ENCODE measurements at places on chromosomes 7 and 10.
A peak's percentile ranks its signal among the peaks of the same experiment; 100 is the strongest.

DNA sequence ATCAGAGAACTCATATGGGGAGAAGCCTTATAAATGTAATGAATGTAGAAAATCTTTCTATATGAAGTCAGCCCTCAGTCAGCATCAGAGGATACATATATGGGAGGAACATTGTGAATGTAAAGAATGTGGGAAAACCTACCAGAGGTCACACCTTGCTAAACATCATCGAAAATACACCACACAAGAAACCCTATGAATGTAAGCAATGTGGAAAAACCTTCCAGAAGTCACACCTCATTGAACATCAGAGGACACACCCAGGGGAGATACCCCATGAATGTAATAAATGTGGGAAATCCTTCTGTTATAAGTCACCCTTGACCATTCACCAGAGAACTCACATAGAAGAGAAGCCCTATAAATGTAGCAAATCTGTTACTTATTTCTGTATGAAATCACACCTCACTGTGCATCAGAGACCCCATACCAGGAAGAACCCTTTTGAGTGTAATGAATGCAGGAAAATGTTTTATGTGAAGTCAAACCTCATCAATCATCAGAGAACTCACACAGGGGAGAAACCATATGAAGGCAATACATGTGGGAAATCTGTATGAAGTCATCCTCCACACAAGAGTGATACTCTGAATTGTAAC is 30.8 kb downstream of the ZNF12 start:
- no peak for DNase-seq

DNA sequence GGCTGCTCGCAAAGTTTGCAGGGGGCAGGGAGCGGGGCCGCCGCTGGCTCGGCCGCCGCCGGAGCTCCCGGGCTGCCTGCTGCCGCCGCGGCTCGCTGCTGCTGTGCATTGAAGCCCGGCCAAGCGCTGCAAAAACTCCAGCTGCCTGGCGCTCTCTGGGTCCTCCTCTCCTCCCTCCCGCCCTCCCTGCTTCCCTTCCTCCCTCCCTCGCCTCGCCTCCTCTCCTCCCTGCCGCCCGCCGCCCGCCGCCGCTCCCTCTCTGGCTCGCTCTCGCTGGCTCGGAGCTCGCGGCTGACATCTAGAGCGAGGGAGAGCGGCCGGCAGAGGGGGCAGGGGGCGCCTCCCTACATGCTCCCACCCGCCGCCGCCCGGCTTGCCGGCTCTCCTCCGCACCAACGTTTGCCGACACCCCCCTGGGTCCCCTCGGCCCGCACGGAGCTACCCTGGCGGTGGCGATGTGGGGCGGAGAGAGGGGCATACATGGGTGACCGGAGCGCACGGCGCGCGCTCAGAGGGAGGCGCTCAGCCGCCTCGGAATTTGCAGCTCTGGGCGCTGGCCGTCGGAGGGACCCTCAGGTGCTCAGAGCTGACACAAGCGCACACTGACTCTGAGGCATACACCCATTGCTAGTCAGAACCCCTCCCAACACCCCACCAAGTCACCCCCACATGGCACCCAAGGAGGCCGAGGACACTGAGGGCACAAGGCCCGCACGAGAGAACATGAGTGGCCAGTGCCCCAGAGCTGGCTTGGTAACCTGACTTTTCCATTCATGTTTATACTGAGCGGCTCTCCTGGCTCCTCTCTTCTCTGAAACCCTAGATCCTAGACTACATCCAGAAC is 1.2 kb upstream of the PLXNA4 start:
- DNase-seq, result no peak

DNA sequence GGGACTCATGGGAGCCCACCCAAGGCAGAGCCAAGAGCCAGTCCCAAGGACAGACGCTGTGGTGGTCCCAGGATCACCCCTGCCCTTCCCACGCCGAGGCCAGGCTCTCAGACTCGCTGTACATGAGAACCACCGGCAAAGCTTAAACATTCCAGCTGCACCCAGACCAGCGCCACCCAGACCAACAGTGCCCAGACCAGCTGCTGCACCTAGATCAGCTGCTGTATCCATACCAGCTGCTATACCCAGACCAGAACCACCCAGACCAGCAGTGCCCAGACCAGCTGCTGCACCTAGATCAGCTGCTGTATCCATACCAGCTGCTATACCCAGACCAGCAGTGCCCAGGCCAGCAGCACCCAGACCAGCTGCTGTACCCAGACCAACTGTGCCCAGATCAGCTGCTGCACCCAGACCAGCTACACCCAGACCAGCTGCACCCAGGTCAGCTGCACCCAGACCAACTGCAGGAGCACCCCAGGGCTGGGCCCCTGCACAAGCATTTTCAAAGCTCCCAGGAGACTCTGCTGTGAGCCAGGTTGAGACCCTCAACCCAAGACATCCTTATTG is 47.9 kb upstream of the CNPY1 start:
- no peak for DNase-seq

DNA sequence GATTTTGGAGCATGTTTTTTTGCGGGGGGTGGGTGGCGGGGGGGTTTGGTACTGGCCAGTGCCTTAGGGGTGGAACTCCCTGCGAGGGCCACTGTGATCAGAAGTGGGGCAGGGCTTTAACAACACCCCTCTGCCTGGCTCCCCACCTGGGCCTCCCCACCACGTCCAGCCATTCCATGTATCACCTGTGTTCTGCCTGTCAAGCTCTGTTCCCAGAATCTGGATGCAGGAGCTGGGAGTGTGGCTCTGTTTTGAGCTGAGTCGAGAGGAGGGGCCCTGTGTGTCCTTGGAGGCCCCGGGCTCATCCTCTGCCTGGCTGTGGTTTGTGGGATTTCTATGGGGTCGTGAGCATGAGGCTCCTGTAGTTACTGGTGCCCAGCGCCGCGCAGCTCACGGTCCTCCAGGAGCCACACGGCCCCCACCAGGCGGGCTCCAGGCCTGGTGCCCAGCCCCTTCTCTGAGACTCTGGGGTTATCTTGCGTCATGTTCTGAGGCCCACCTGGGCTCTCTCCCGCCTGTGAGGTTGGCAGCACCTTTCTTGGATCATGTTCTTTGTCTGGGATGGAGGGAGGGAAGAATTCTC is 29.6 kb downstream of the PFKFB3 start:
- no peak for DNase-seq

DNA sequence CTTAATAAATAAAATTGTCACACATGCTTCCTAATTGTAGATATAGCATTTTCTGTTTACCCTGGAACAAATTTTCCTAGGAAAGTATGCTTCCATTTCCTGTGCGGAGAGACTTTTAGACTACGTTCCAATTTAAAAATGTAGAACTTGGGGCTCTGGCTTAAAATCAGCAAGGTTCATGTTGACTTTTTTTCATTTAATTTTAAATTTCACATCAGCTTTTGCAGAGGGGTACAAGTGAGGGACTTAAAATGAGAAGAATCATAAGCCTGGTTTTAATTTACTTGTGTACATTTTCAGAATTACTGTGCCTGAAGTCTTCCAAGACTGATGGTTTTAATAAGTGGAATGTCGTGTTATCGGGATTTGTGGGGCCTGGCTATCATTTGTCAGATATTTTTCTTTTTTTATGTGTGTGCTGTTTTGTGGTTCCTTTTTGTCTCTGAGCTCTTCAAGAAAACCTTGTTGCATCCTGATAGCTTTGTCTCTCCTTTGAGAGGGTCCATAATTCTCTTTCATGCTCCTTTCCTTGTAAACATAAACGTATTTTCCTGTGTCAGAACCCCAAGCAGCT is 8.8 kb upstream of the ATRNL1 start:
- no peak for DNase-seq

DNA sequence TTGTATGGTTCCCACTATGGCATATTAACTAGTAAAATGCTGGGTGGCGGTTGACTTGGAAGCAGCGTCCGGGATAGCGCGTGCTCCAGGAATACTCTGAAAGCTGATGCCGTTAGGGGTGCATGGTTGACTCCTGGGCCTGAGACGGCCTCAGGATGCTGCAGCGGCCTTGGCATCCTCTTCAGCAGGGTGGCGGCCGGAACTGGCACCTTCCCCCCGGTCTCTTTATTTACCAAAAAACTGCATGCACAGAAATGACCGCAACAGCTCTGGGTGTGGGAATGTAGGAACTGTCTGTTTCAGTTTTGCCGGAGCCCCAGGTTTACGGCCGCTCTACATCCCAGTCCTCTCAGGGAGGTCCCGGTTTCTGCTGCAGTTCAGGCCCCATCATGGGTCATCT is 28.8 kb downstream of the PFKP start:
- DNase-seq, result no peak

DNA sequence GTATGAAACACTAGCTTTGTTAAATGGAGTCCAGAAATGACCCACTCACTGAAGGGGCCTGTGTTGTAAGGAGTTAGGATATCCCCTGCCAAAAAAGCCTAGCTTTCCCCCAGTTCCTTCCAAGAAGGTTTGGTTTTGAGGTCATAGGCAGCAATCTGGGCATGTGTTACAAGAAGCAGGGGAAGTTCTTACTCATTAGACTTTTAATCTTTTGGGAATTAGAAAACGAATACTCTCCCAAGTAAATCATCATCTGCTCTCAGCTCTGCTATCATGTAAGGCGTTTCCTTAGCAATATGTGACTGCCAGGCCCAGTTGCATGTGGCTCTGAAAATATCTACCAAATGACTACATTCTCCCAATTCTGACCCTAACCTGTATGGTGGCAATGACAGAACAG is 3.7 kb downstream of the NOD1 start:
- no peak for DNase-seq

GRCh38 chr7:155380221-155380861 is 77.6 kb upstream of the EN2 start:
- DNase-seq, result peak; percentile 39

GRCh38 chr10:62482581-62482980 is 108.4 kb downstream of the ZNF365 start:
- DNase-seq, result no peak

DNA sequence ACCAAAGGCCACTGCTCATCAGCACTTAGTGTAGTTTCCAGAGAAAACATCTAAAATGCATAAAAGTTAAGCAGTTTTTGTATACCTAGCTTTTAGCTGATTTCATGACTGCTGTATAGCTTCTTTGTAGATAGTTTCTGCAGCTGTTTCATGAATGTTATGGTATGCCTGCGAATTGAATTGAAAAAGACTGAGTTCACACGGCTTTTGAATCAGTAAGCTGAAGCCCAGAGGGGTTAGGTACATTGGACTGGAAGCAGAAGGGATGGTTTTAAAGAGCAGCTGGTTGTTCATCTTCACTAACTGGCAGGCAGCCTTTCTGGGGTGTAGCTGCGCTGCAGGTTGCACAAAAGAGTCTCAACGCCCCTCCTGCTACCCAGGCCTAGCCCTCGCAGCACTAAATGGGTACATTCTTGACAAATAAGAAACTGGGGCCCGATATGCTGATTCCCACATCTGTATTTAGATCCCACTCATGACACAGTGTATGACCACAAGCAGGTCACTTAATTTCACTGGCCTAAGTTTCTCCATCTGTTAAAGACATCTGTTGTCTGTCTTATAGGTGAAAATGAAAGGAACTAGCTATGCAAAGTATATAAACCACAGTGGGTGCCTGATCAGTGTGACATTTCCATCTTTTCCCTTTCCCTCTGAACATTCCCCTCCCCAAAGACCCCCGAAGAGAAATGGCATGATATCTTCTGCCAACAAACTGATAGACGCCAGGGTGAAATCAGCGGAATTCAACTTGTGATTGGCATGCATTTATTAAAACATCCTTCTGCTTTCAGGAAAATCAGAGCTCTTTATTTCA is 85.9 kb upstream of the AGBL3 start:
- DNase-seq, result no peak

- peak; percentile 37 for DNase-seq
Observed at GRCh38 chr10:17430647-17431355, 23.6 kb downstream of the ST8SIA6 start.

- DNase-seq, result no peak
Observed at GRCh38 chr10:104103956-104104355, 18.0 kb upstream of the SFR1 start.

DNA sequence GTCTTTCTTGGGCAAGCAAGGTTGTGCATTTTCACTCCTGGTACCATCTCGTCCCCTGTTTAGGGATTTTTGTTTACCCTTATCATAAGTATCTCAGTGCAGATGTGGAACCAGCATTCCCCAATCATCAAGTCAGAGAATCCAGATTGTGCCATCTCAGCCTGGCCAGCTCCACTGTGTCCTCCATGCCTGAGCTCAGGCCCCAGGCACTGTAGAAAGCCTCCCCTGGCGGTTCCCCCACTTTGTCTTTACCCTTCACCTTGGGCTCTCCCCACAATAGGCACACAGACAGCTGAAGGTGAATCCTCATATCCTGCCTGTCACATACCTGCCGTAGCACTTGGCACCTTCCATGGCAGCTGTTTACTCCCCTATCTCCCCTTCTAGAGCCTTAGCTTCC is 264.7 kb upstream of the NFE2L3 start:
- no peak for DNase-seq

GRCh38 chr7:108598153-108598552 is 28.5 kb downstream of the DNAJB9 start:
- no peak for DNase-seq

- DNase-seq, result no peak
Observed at GRCh38 chr7:154775681-154776080, 227.2 kb downstream of the PAXIP1 start.

DNA sequence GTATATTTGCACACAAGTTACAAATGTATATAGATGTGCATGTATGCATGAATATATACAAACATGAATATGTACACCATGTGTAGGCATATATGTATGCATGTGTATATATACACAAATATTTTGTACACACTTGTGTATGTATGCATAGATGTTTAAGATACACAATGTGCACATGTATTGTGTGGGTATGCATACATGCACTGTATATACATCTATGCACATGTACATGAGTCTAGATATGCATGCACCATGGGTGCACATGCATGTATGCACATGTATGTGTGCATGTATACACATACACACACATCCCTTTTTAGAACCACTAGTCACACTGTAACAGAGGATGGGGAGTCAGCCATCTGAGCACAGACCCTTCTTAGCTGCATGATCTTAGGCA is 249.4 kb downstream of the COBL start:
- no peak for DNase-seq

DNA sequence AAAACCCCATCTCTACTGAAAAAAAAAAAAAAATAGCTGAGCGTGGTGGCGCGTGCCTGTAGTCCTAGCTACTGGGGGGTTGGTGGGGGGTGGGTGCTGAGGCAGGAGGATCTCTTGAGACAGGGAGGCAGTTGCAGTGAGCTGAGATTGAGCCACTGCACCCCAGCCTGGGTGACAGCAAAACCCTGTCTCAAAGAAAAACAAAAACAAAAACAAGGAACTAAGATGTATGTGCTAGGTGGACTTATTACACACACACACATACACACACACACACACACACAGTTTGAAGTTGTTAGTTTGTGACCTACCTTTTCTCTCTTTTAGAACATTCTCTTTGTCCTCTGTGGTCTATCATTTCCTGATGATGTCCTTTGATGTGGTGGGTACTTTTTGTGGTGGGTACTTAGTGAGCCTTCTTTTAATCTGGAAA is 53.5 kb downstream of the EXOC6 start:
- DNase-seq, result no peak

GRCh38 chr7:46153951-46154787 is 233.1 kb upstream of the IGFBP3 start:
- no peak for DNase-seq

GRCh38 chr10:131694781-131695495 is 205.9 kb upstream of the PPP2R2D start:
- no peak for DNase-seq

Measured in activated T-helper 9 cell treated with anti-CD3 and anti-CD28 coated beads, Interleukin-2, amount 50 U/mL, for 16 hours (primary cell).